ENCODE measurements at places on chromosomes 16 and 17.

- no peak for DNase-seq
Observed at GRCh38 chr17:16349431-16349830, 3.8 kb downstream of the CENPV start.

GRCh38 chr16:31371619-31372484 lies 16.9 kb downstream of the ITGAX start:
- DNase-seq = no peak

DNA sequence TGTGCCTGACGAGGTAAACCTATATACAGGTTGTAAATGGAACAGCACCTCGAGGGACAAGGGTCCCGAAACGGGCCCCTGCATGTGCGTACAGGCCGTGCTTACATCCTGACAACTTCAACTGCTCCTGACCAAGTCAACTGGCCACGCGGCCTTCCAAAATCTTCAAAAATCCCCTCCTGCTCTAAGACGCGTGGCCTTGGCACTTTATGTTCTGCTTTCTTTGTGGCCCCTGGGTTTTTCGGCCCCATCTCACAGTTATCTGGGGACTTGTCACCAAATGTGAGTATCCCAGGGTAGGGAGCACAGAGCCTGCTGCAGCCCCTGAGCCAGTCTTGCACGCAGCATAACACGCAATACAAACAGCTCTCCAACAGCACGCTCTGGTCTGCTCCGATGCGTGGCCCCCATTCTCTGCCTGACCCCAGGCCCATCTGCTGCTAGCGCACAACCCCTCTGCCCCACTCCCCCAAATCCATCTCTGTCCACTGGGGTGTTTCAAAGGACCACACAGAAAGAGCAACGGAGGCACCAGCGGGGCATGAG lies 659 bp downstream of the RPH3AL start:
- DNase-seq = no peak

DNA sequence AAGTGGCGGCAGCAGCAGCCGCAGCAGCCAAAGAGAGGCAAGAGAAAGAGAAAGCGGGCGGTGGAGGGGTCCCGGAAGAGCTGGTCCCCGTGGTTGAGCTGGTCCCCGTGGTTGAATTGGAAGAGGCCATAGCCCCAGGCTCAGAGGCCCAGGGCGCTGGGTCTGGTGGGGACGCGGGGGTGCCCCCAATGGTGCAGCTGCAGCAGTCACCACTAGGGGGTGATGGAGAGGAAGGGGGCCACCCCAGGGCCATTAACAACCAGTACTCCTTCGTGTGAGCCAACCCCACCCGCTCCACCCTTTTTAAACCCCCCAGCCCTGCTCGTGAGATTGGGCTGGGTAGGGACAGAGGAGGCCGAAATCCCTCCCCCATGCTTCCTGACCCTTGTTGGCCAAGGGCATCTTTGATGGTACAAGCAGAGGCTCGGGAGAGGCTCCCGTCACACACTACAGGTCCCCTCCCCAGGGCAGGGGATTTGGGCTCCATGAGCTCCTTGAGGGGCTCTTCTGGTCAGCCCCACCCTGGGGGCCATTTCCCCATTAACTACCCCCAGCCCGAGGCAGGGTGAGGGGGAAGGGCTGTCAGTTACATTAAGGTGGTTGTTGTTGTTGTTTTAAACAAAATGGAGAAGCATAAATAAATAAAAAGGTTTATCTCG lies 4.6 kb upstream of the ATP2A1 start:
- DNase-seq = no peak

- DNase-seq = no peak
Observed at GRCh38 chr16:17379121-17379571, 91.6 kb downstream of the XYLT1 start.

DNA sequence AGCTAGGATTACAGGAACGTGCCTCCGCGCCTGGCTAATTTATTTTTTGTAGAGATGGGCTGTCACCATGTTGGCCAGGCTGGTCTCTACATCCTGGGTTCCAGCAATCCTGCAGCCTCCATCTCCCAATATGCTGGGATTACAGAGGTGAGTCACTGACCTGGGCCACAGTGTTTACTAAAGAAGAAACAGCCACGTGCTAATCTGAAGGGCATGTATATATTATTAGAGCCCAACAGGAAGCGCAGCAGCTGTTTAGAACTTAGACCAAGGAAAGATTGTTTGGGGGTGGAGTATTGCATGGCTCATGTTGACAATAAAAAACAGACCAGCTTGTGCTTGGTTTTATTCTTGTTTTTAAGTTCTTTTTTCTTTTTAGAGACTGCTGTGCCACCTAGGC lies 60.2 kb downstream of the HAPSTR1 start:
- DNase-seq = no peak

DNA sequence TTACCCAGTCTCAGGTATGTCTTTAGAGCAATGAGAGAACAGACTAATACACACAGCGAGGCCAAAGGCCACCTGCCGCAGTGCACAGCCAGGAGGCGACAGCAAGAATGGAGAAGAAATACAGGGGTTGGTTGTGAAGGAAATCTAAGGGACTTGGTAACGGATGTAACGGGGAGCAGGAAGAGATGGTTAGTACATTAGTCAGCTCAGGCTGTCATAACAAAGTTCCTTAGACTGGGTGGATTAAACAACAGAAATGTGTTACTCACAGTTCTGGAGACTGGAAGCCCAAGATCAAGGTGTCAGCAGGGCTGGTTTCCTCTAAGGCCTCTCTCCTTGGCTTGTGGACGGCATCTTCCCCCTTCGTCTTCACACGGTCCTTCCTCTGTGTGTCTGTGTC lies 47.1 kb downstream of the TVP23C start:
- no peak for DNase-seq

DNA sequence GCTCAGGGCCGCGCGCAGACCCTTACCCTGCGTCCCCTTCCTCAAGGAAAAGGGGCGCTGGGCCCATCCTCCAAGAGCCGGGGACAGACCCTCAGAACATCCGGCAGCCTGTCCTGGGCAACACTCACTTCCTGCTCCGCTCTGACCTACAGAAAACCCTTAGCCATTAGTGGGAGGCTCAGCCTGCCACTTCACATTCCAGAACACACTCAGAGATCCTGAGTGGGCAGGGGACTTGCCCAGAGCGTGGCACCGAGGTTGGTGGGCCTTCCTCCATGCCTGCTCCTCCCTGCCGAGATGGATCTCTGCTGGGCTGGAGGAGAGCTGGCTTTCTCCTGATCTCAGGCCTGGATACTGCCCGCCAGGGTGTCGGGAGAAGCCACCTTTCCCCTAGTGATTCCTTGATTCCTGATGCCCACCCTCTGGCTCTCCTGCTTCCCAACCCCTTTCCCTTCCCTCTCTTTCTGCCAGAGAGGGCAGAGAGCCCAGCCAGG lies 1.5 kb downstream of the SCARF1 start:
- DNase-seq = no peak

DNA sequence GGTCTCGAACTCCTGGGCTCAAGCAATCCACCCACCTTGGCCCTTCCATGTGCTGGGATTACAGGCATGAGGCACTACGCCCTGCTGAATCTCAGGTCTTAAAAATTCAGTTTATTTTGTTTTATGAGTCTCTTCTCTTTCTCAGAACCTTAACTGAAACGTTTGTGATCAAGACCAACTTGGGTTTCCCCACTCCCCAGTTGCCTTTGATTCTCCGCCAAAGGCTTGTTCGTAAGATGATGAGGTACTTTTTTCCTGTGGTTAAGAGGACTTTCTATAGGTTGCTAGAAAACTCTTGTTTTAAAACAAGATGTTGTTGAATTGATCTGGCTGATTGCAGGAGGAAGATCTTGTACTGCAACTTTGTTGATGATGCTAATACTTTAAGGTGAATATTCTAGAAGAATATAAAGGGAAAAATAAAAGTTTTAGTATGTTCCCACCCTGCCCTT lies 11.7 kb downstream of the ABCC1 start:
- DNase-seq = no peak

DNA sequence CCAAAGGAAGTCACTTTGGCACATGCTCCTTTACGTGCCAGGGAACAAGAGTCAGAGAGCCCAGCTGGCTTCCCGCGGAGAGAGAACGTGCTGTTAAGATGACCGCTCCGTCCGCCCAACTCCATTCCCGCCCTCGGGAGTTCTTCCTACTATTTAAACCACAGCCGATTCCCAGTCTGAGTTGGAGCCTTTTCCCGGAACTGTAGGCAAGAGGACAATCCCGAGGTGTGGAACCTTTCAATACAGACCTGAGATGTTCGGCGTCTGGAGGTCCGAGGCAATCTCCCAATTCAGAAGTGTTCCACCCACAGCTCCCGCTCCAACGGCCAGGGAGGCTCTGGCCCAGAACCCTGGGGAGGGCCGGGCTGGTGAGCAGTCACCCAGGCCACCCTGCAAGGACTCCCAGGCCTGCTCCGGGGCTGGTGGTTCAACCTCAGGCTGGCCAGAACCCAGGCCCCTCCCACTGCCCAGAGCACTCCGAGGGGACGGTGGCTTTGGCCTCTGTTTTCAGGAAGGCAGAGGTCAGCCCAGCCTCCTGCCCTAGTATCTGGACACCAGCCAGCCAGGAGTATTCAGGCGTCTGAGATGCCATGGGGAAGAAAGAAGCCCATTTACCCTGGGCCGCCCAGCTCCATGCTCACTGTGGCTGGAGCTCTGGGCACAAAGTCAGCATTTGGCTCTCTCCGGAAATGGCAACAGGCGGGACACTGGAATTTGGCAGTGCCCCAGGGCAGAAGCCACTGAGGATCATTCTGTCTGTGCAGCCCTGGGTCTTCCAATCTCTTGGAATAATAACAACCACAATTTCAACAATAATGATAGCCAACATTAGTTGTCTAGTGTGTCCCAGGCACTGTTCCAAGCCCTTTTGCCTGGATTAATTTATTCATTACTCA lies 21.4 kb downstream of the EMP2 start:
- DNase-seq = no peak

DNA sequence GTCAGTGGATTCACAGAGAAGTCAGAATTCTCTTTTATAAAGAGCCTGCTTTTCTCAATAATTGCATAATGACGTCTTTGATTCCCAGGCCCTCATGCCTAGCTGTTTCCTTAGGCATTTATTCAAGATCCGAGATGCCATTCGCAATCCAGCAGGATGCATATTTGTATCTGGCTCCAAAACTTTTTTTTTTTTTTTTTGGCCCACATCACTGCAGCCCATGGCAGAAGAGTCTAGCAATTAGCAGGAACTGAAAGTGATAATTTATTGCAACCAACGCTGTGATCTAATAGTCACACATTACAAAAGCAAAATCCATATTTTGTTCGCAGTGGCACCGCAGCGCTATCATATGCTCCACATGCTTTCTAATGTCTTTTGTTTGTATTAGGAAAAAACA lies 503.4 kb downstream of the MAF start:
- no peak for DNase-seq

DNA sequence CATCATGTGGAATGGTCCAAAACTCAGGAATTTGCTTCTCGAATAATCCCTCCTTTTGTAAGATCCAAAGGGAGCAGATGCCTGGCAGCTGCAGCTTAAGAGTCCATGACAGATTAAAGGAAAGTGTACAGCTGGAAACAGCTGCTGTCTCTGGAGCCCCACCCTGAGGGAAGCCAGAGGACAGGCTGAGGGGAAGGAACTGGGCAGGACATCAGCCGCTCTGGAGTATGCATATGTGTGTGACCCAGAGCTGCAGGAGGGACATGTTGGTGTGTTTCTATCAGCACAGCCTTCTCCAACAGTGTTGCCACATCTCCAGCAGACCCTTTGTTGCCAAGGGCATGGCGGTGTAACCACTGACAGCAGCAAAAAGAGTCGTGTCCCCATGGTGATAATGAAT lies 46.2 kb downstream of the CYB561 start:
- no peak for DNase-seq

GRCh38 chr17:67413388-67413787 lies 36.3 kb downstream of the PITPNC1 start:
- no peak for DNase-seq

DNA sequence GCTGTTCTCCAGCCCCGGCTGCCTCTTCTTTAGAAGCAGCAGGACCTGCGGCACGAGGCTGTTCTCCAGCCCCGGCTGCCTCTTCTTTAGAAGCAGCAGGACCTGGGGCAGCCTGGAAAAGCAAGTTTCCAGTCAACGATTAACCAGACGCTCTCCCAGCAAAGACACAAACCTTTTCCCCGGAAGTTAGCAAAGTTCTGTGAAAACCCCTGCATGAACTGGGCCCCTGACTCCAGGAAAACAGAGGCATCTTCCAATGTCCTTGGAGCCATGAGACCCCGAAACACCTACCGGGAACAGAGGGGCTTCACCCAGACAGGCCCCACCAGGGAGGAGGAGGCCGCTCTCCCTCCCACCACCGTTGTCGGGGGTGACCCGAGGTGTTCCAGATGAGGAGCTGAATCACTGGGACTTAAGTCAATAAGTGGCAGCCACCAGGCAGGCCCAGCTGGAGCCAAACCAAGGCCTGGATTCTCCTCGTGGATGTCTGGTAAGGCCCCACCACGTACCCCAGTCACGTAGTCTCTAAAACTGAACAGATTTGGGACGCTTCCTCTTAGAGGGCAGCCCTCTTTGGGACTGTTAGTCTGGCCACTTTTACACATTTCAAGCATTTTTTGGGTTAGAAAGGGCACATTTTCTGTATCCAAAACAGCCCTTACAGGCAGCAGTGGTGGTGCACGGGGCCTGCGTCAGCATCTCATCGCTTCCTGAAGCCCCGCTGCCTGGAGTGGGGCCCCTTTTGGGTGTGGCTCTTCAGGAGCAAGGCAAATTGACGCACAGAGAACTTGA lies at the start of gene RPH3AL:
Gene RPH3AL (minus strand): TSS at position 387 of the 792 bp plus-strand sequence. CDS start 25,264 bp downstream, outside the sequence.
- DNase-seq = peak; percentile 14

DNA sequence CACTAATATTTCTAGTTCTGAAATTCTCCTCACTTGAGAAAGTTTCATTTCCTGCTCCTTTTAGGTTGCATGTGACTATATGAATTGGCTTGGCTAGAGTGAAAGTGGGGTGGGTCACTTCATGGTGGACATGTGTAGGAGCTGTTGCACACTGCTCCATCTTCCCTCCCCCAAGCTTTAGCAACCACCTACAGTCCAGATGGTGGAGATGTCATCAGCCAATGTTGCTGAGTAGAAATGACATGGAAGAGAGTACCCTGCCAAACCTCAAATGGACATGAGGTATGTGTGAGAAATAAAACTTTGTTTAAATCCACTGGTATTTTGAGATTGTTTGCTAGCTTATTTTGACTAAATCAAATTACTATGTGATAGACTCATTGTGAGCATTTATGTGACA lies 281.5 kb downstream of the CA10 start:
- no peak for DNase-seq
